ENCODE measurements at places on chromosomes 2 and 18.
A peak's percentile ranks its signal among the peaks of the same experiment; 100 is the strongest.

DNA sequence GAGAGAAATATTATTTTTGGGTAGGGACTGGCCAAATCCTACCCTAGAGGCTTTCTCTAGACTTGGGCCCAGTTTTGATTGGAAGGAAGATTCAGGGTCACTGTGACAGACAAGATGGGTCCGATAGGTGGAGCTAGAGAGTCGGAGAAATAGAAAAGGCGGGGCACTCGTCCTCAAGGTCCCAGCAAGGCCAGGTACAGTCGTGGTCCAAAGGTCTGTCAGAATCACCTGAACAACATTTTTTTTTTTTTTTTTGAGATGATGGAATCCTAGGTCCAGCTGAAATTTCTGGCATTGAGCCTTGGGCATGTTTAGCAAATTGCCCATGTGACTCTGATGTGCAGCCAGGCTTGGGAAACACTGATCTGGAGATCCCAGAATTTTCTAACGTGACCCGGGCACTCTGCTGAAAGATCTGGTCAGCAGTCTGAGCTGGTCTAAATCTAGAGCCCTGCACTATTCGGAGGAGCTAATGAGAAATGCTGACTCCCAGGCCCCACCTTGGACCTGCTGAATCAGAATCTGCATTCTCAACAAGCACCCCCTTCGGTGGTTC, 23.0 kb upstream of the NTSR2 start:
- peak; percentile 59 for DNase-seq

GRCh38 chr18:35467624-35468016, 30.1 kb downstream of the INO80C start:
- DNase-seq: peak; percentile 18

DNA sequence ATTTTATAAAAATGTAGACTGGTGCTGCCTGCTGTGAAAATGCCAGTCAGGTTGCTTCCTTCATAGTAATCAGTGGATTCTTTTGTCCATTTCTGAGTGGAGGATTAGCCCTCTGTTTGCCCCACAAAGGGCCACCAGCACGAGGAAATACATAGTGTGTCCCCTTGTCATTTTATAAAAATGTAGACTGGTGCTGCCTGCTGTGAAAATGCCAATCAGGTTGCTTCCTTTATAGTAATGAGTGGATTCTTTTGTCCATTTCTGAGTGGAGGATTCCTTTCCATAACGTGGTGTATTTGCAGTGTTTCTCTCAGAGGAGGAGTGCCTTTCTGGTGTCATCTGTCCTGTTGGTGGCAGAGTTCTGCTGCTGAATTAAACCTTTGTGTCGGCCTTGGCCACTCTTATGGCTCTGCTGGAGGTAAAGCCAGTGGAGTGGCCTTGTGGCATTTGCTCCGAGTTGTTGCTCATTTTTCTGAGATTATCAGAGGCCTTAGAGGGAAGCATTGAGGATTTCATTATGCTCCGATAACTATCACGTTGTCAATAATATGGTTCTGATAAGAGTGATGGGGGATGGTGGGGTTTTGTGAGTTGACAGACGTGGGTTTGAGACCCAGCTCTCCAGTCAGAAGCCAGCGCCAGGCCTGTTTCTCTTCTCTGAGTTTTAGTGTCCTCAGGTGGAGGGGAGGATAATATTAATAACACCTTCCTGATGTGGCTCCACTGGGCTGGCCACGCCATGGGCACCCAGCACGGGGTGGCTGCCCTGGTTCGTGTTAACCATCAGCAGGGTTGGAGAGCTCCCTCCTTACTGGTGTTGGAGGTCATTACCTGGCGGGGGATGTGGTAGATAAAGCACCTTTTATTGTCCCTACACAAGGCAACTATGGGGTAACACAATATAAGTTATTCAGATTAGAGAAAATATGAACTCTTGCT, 96.6 kb downstream of the NEDD4L start:
- no peak for DNase-seq

GRCh38 chr2:28209864-28210263, 182.8 kb upstream of the FOSL2 start:
- DNase-seq: peak; percentile 60

DNA sequence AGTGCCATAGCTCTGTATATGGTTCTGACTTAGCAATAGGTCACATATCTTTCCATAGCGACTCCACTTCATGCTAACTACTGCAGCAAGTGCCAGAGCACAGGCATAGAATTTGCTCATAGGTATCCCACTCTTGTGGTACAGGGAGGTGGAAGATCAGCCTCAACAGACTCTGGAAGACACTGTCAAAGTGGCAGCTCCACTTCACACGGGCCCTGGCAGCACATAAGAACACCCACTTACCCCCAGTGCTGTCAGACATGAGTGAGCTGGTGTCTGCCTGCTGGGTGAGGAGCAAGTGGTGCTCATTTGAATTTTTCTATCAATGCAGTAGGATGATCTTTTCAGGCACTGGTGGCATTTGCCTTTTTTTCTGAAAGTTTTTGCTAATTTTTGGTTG, 48.6 kb downstream of the BCL2L11 start:
- no peak for DNase-seq

DNA sequence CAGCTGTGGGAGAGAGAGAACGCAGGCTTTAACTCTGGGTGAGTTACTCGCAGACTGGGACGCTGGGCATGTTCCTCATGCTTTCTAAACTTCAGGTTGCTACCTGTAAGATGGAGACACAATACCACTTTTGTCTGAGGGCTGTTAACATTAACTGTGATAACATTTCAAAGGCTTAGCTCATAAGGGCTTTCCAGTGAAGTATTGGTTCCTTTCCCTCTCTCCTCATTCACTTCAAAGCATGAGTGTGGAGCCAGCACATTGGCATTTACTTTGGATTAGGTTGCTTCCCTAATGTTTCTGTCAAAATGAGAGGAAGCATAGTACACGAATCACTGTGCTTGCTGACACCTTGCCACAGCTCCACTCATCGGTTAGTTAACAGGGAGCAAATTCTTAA, 30.2 kb downstream of the INSIG2 start:
- peak; percentile 32 for DNase-seq

GRCh38 chr2:56565143-56565542, 381.4 kb downstream of the CCDC85A start:
- DNase-seq: no peak

DNA sequence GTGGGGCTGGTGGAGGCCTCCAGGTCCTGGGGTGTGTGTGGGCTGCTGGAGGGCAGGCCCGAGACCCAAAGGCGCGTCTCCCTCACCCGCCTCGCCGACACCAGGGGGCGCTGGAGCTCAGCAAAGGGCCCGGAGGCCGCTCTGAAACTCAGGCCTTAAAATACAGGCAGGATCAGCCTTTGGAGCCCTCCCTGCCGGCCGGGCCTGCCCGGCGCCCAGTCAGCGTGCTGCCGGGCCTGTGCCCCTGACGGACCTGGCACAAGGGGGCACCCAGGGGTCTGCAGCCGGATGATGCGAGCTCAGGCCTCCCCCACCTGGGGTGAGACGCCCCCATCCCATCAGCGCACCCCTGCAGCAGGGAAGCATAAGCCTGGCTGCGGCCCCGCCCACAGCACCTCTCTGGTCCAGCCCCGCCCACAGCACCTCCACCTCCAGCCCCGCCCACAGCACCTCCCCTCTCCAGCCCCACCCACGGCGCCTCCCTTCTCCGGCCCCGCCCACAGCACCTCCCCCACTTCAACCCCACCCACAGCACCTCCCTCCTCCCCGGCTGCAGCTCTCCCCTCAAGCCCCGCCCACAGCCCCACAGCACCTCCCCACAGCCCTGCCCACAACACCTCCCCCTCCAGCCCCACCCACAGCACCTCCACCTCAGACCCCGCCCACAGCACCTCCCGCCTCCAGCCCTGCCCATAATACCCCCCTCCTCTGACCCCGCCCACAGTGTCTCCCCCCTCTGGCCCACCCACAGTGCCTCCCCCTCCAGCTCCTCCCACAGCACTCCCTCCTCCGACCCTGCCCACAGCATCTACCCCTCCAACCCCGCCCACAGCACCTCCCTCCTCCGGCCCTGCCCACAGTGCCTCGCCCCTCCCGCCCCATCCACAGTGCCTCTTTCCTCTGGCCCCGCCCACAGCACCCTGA, 92.8 kb upstream of the OTOS start:
- peak; percentile 44 for DNase-seq

DNA sequence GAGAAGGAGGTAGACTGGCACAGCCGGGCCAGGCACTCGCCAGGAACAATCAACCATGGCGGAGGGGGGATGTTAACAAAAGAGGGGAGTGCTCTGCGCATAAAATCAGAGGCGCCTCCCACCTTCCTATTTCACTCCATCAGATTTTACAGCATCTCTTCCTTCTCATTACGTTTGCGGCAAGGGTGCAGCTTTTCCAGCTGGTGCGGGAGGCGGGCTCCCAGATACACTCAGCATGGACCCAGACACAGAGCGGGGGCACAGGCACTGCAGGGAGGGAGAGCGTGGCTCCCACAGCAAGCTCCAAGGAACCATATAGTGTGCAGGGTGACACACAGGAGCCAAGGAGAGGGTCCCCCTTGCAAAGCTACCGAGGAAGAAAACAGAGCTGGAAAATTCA, 176.3 kb downstream of the EIPR1 start:
- DNase-seq: no peak

DNA sequence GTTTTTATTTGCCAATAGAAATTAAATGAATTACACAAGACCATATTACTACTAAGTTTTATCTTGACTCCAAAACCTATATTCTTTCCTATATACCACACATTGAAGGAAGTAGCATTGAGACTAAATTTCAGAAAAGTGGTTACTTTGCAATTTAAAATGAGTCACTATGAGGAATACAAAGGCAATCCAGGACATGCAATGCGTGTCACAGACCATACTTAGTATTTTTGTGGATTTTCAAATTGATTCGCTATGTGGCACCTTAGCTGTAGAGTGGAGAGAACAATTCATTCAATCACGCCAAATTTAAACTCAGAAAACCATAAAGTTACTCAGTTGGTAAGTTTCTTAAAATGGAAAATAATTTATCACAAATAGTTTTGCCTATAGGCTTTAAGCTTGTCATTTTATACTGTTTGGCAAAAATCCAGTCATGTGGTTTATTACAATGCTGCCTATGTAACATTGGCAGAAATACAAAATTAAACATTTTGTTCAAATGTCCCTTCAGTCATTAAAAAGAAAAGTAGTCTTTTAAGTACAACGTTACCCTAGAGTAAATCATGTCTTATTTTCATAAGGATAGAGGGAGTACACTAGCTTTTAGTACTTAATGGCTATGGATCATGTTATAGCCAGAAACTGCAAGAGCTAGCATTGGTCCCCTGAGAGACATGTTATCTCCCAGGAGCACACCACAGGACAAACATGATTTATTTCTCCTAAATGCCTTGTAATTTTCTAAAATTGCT, 222.8 kb upstream of the CDH7 start:
- no peak for DNase-seq

DNA sequence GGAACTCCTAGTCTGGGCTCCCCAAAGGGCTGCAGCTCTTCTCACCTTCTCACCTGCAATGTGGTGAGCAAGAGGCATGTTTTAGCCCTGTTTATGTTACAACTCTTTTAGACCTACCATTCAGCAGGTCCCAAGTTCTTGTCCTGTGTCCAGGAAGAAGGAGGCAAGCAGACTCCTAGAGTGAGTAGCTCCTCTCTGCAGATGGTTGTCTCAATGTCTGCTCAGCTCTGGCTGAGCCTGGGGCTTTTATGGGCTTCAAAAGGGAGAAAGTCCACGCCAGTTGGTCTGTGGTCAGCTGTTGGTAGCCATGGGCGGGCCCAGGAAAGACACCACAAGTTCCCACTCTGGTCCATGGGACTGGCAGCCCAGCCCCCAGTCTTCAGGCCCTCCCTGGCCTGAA, 148.1 kb upstream of the HS6ST1 start:
- no peak for DNase-seq

DNA sequence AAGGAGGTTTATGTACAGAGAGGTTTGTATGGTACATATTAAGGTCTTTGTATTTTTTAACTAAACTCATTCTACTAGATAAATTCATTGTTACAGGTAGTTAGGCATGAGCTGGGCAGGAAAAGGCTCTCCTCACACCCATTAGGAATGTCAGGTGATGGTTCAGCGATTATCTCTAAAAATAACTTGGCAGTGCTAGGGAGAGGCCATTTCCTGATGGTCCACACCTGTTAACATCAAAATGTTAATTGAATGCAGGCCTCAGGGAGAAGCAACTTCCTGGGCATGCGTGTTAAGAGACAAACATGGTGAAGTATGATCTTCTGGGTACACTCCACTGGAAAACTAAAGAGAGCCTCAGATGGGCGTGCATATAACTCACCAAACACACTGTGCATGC, 73.6 kb downstream of the ARL6IP6 start:
- DNase-seq: no peak

DNA sequence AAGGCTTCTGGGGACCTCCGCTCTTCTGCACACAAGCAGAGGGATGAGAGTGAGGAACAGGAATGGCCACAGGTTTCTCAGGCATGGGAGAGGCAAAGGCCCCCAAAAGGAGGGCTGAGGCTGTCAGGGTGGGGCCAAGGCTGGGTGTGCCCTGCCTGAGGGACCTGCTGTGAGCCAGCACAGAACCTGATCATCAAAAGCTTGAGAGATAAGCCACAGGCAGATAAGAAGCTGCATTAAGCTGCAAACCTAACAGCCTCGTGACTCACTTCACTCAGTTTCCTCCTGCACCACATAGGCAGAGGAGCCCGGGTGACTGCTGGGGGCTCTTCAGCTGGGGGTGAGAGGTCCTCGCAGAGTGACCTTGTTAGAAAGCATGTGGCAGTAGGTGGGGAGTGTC, 64.5 kb upstream of the LAPTM4A start:
- no peak for DNase-seq

GRCh38 chr2:152355409-152355831, 20.4 kb downstream of the FMNL2 start:
- no peak for DNase-seq

DNA sequence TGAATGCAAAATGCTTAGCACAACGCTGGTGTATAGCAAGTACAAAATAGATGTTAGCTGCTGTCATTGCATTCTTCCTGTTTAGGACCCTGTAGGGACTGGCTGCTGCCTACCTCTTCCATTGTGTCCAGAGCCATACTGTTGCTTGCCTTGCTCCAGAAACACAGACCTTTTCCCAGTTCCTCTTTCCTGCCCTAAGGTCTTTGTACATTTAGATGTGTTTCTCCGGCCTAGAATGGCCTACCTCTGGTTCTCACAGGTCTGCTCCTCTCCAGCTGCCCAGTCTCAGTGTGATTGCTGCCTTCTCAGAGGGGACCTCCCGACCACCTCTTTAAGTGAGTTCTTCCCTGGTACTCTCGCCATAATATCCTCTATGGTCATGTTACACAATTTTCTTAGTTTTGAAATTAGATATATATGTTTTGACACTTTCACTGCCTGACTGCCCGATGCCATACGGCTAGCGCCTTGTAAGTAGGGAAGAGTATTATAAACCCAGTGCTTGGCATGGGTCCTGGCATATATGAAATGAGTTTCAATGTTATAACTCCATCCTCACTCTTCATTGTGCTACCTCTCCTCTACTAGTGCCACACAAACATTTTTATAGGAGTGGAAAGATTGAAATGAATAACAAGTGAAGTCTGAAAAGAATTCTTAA, 48.3 kb downstream of the RFTN2 start:
- no peak for DNase-seq

GRCh38 chr2:176111846-176112374, 4.7 kb upstream of the HOXD10 start:
- DNase-seq: no peak

- DNase-seq: no peak
Measured at GRCh38 chr2:51413726-51414125, 381.8 kb upstream of the NRXN1 start.
